ENCODE measurements at places on chromosomes 4 and X. TPM values are rescaled to one million over a fixed set of nuclear protein-coding genes. Genes with fewer than 3 reads are reported as not detected.

The NAP1L3 gene
- total RNA-seq, result 7.3 TPM

The TGIF2LX gene
- total RNA-seq, result not detected

The SHISA3 gene
- total RNA-seq, result 1.6 TPM

The RAB40AL gene
- total RNA-seq, result not detected

The PHOX2B gene
- total RNA-seq, result not detected
